ENCODE measurements at places on chromosomes 16 and 17.

DNA sequence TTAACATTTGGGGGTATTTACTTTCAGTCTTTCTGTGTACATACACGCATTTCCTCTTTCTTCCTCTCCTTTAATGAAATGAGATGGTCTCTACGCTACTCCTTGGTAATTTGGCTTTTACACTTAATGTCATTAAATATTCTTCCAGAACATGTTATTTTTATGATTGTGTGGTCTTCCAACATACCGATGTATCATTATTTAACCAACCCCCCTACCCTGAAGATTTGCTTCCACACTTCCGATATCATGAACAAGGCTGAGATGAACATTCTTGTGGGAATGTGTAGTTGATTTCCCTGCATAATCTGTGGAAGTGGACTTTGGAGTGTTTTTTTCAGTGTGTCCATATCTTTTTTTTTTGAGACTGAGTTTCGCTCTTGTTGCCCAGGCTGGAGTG is 2.3 kb upstream of the PGS1 start:
- no peak for DNase-seq

- DNase-seq: no peak
These were observed 44.5 kb downstream of the CLEC16A start for GRCh38 chr16:10988879-10989278.

DNA sequence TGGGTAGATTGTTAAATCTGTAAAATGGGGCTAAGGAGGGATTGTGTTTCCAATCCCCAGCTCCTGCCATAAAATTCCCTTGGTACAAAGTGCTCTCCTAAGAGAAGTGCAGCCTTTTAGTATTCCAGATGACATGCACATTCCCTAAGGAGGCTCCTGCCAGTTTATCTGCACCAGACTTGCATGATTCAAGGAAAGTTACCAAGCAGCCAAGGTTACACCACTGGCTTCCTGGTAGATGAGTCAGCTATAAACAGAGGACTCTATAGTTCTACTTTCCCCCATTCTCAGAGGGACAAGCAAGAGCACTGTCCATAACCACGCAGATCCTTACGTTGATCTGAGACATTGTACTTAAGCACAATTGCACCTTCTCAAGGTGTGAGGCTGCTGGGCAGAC is 1.9 kb downstream of the CALB2 start:
- no peak for DNase-seq

DNA sequence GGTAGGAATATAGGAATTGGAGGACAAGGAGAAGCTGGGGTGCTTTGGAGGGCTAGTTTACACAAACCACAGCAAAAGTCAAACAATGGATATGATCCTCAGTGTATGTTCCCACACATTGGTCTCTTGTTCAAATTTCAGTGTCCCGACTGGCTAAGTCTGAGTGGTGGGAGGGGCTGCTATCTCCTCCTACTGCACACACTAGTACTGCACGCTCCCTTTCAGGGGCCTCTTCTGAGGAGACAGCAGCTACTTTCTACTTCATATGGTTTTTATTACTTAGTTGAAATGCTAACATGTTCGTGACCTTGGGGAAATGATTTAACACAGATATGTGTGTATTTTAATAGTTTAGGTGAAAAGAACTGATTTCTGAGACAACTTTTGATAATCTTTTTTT is 18.8 kb upstream of the KRT10 start:
- no peak for DNase-seq

DNA sequence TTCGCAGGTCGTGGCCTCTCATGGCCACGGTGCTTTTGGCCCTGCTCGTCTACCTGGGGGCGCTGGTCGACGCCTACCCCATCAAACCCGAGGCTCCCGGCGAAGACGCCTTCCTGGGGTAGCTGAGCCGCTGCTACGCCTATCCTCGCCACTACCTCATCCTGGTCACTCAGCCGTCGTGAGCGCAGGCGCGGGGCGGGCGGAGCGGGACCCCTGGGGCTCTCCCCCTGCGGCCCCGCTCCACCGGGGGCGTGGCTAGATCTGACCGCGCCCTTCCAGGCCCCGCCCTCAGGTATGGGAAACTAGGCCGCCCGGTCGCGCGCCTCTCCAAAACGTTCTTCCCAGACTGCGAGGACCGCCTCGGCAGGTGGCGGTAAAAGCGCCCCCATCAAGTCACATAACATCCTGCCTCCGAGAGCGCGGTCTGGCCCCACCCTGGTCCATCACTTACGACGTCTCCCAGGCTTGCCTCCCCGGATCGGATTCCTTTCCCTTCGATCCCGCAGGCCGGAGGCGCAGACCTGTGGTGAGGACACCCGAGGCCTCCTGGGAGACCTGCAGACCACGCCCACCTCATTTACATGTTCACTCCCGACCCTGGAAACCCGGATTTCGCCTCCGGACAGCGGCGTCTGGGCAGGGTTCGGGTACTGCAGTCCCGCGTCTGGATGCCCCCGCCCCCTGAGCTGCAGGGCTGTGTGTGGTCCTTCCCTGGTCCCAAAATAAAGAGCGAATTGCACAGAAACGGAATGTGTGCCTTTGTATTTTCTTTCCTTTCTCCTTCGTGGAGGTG is 91.5 kb upstream of the TMEM97 start:
- peak; percentile 54 for DNase-seq

DNA sequence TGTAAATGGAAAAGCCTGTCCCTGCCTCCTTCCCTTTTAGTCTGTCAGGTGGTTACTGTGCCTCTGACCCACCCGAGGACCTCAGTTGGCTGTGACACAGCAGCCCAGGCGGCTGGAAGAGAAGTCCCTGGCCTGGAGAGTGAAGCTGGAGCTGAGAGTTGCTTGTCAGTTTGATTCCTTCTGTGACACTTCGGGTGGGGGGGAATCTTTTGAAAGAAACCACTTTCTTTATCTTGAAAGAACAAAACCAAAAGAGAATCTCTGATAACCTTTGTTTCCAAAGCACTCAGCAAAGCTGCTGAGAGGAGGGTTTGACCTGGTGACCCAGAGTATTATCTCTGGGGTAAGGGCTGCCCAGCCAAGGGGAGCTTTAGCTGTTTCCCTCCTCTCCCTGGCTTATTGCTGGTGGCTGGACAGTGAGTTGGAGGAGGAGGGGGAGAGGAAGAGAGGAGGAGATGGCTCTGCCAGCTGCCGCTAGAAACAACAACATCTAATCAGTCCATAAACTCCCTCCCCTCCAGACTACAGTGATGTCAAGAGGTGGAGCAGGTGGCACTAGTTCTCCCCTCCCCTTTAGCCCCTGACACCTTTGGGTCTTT is 34.0 kb downstream of the YPEL2 start:
- DNase-seq: no peak

GRCh38 chr17:80091376-80091775 is 10.0 kb upstream of the GAA start:
- DNase-seq: no peak

DNA sequence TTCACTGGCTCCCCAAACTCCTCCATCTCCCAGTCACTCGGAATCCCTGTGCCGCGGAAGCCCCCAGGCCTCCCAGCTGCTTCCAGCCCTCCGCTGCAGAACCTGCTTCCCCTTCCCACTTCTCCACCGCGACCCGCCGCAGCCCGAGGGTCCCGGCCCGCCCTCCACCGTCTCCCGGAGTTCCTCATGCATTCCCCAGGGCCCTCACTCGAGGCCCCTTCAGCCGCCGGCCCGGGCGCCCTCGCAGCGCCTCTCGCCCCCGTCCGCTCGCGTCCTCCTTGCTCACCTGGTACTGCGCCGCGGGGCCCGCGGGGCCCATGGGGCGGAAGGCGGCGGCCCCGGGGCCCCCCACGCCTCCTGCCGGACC is 329 bp downstream of the SMARCD2 start:
- DNase-seq: no peak

GRCh38 chr16:70739389-70739788 is 53.5 kb upstream of the MTSS2 start:
- DNase-seq: no peak

- no peak for DNase-seq
These were observed 626.1 kb downstream of the TMEM114 start for GRCh38 chr16:7964167-7964566.

DNA sequence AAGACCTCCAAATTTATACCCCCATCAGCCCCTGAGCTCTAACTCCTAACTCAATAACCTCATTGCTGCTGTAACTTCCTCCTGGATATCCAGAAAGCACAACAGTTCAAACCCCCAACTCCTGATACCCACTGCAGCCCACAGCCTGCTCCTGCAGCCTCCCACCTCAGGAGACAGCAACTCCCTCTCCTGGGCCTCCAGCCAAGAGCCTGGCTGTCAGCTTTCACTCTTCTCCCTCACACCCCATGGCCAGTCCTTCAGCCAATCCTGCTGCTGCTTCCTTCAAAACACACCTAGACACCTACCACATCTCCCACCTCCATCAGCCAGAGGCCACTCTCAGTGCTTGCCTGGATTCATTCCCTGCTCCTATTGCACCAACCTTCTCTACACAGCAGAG is 5.4 kb downstream of the GINS2 start:
- no peak for DNase-seq

- no peak for DNase-seq
These were observed 20.9 kb downstream of the ZFHX3 start for GRCh38 chr16:73026754-73027684.

- peak; percentile 63 for DNase-seq
These were observed 791 bp downstream of the MCRIP2 start for GRCh38 chr16:642189-643049.

DNA sequence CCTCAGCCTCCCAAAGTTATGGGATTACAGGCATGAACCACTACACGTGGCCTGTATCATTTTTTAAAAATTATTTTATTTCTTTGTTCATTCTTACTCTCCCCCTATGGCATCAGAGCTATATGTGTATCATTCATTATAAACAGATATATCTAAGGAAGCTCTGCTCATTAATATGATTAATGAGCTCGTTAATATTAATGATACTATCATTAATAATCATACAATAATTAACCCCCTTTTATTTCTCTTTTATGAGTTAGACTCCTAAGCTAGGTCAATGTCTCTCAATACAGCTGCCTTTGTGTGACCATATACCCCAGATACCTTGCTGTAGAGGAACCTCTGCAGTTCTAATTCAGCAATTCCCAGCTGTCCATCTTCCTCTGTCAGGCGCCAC is 4.5 kb upstream of the RSKR start:
- no peak for DNase-seq

DNA sequence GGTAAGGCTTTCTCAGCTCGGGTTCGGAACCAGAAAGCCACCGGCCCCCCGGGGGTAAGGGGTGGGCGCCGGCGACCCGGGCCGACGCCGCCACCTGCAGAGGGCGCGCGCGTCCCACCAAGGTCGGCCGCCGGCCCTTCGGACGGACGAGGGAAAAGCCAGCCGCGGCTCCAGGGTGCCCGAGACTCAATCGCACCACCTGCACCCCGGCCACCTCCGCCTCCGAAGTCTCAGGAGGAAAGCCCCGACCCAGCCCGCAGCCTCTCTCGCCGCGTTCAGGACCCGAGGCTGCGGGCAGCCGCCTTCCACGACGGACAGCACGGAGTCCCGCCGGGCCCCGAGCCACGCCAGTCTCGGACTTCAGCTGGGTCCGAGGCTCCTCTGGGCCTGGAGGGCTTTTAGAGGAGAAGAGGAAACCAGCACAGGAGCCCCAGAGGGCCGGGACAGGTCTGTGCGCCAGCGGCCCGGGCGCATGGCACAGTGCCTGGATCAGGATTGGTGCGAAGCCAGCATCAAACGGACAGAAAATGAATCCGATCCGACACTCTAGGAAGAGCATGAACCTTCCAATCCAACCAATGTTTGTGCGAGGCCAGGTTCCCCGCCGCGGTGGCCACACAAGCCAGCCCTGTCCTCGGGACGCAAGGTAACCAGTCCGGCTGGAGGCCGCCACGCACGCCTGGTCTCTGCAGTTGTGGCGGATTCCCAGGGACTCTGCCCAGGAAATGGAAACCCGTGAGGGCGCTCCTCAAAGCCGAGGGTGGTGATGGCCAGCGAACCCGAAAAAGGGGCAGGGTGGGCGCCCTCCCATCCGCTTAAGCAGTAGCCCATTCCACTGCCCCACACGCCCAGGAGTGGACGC is 6.7 kb downstream of the CBX8 start:
- no peak for DNase-seq
